ENCODE measurements at places on chromosomes 16 and 17. TPM values are rescaled to one million over a fixed set of nuclear protein-coding genes. Genes with fewer than 3 reads are reported as not detected.

The USH1G gene
- total RNA-seq, result not detected

DNA sequence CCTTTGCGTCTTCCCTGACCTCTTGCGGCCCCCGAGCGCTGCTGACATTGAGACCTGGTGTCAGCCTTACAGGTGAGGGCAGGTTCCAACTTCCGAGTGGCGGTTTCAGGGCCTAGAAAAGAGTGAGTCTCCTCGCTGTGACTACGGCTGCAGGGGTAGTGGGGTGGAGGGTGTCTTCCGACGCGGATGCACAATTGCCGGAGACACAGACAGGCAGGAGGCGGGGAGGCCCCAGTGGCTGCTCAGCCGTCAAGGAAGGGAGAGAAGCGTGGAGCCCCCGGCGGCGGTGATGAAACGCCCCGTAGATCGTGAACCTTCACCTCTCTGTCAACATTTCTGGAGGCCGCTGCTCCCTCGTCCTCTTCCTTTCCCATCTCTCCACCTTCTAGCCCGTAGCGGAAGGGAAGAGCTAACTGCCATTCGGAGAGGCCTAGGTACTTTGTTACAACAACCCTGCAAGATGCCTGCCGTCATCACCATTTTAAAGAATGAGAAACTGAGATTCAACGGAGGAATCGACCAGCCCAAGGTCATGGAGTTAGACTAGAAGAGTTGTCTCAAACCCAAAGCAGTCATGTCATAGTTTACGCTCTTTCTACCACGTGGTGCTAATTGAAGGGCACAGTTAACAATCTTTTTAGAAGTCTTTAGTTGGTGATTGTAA lies 485 bp downstream of the DNAJA3 start:
- DNase-seq, result no peak

- DNase-seq, result peak; percentile 26
Observed at GRCh38 chr17:18038149-18038850, 668 bp downstream of the ATPAF2 start.

- DNase-seq, result no peak
Observed at GRCh38 chr17:30351735-30352134, 17.9 kb upstream of the TMIGD1 start.

- DNase-seq, result no peak
Observed at GRCh38 chr17:2435181-2435741, 34.4 kb upstream of the MNT start.

GRCh38 chr16:31090540-31090939 lies 1.8 kb upstream of the PRSS53 start:
- peak; percentile 31 for DNase-seq

- DNase-seq, result no peak
Observed at GRCh38 chr17:76404976-76405563, 20.7 kb downstream of the SPHK1 start.

- DNase-seq, result no peak
Observed at GRCh38 chr16:88444826-88445582, 8.1 kb upstream of the ZFPM1 start.

The ZNF624 gene
- 7.1 TPM for total RNA-seq

- DNase-seq, result no peak
Observed at GRCh38 chr16:2480948-2481347, 6.0 kb downstream of the TBC1D24 start.

DNA sequence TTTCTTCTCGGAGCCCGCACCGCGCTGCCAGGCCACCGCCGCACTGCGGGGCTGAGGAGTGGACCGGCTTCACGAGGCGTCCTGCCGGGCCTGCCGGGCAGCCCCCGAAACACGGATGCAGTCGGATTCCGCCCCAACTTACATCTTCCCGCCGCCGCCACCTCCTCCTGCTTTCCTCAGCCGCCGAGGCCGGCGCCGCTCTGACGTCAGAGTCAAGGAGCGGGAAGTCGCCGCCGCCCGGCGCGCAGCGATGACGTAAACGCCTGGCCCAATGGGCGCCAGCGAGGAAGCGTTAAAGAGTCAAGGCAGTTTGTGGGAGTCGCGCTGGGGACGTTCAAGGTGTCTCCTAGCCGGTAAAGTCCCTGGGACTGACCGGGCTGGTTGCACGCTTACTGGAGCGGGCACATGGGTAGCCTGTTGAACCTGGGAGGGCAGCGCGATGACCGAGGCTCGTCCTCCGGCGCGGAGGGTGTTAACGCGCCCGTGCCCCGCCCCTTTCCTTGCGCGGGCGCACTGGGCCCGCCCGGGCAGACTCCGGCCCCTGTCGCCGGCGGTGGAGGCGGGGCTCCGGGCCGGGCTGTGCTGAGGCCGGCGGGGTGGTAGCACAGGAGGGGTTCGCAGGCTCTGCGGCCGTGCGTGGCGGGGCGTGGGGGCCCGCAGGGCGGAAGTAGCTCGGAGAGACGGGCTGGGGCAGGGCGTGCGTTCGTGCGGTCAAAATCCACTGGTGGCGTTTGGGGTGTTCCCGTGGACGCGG lies at the start of gene RNPS1:
Gene RNPS1 (minus strand): TSS at position 214 of the 754 bp plus-strand sequence. CDS start 3,483 bp downstream, outside the sequence.
- DNase-seq, result peak; percentile 74

All from renal cortical epithelial cell (primary cell).